Right lung (tissue), 10 donors: ENCODE measurements at places on chromosomes 3 and 15. TPM values are rescaled to one million over a fixed set of nuclear protein-coding genes. Genes with fewer than 3 reads are reported as not detected.

DNA sequence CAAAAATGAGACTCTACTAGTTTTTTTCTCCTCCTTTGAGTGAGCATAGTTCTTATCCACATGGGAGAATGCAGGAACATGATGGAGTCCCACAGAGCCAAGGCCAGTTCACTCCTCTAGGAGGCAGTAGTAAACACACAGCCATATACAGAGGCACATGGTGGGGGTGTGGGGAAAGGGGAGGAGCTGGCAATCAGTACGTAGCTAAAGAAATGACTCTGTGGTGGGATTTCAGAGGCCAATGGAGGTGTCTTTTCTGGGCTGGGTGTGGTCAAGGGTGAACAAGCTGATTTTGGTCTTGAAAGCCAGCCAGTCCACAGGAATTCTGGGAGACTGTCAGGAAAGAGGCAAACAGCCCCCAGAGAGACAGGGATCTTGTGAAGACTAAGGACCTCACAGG, 6.6 kb upstream of the RAB11A start:
- no peak for DNase-seq

DNA sequence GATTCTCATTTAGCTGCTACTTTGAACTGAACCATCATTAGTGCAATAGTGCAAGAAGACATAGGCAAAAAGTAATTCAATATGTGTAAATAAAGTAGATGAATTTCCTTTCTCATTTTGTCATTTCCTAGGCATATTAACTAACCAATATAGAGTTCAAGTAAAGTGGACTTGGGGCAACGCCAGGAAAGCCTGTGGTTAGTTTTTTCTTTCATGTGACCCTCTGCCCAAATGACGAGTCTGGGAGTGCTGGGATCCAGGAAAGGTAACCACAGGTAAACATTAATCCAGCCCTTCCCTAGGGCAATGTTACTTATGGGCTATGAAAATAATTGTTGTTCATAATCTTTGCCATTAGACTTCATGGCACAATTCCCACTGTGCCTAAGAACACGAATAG, 181.0 kb downstream of the VPS13C start:
- DNase-seq = no peak

DNA sequence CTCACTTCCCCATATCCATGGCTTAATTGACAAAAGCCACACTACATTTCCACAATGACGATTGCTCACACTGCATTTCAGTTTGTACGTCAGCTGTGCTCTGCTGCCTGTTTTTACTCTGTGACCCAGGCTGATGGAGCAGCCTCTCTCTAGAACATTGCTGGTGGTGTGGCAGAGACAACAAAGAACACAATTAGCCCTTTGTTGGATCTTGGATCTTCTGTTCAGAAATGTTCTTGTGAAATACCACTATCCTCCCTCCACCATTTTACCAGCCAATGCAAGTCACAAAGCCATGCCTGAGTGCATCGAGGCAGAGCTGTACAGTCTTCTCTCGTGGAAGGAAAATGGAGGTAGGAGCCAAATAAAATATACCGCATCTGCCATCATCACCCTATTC, 56.9 kb upstream of the TBC1D5 start:
- DNase-seq = no peak

DNA sequence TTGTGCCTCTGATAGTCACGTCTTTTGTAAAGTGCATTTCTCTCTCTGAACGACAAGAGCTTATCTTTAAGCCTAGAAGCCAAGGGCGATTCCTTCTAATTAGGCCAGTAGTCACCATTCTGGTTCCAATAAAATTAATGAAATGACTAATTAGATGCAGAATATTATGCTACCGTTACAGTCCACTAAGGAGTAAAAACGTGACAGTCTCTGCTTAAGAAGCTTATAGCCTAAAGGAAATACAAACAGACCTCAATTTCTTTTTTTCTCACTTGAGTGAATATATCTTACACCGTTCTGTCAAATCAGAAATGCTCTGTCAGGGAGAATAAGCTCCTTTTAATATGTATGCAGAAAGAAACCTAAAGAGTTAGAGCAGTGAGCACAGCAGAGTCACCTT, 236.1 kb downstream of the CD47 start:
- no peak for DNase-seq

GRCh38 chr3:122975163-122975923, 52.2 kb downstream of the SEMA5B start:
- no peak for DNase-seq

DNA sequence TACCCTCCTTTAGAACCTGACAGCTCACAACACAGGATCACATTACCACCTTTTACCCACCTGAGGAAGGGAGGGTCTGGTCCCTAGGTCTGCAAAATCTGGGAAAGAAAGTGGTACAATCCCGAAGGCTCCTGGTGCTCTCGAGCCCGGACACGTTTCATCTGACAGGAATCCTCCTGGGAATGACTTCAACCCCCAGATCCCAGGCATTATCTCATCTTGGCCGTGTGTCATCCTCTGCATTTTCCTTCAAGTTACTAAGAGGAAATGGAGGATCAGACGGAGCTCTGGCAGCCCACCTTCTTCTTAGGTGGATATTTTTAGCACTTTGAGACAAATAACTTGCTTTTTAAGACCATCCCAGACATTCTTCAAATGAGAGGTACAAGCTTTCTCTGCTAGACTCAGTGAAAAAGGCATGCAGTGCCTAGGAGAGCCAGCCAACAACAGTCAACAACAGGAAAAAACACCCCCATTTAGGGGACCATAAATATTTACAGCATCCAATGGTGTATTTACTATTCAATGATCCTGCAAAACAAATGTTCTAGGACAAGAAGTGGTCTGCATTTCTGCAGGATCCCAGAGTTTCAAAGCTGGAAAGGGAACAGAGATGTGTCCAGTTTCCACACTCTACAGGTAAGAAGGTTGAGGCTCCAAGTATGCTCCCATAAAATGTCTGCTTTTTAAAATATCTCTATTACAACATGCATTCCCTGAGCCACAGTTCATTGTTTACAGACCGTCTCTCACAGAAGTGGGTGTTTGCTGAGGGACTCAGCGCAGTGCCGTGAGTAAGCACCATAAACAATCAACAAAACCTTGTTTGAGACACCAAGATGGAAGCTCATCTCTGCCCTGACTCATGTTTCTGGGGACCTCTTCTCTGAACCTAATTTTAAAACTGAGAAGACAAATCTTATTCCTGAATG, 38.3 kb upstream of the ARHGEF3 start:
- no peak for DNase-seq

DNA sequence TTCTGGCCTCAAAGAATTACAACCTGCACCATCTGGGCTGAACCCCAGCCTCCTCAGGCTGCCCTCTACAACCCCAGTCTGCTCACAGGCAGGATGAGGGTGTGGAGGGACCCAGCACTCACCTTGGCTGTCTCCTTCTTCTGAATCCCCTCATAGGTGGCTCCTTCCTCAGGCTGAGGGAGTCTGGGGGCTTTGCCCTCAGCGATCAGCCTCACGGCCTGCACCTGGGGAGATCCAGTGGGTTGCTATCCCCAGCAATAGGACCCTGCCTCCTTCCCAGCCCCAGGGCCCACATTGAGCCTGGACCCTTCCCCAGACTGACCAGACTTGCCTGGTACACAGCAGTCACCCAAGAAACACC, 25.1 kb downstream of the ALDH1L1 start:
- DNase-seq = no peak

DNA sequence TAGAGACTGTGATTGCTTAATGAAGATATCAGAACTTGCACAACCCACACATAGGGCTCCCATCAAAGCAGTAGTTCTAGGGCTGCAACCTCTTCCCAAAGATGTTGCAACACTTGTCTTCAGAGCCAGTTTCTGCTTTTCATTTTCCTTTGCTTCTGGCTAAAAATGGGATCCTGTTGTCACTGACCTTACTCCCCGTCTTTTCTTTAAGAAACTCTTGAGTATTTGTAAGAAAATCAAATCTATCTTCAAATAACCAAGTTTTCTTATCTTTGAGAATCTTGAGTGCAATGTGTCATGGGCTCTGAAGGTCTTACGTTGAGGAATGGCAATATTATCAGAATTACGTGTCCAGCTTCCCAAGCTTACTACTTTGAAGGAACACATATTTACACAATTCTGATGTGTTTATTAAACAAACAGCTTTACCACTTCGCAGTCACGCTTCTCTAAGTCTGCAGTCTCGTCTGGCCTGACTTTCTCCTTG, 24.1 kb downstream of the CACNA1D start:
- DNase-seq = no peak

ROPN1 gene
- polyA plus RNA-seq = 0.32 TPM

IGF2BP2 gene
- 53.3 TPM for polyA plus RNA-seq

CCR4 gene
- polyA plus RNA-seq = 4.0 TPM
